ENCODE measurements at places on chromosomes 16 and 17.

- no peak for DNase-seq
These were observed 168.1 kb downstream of the XYLT1 start for GRCh38 chr16:17302620-17303019.

DNA sequence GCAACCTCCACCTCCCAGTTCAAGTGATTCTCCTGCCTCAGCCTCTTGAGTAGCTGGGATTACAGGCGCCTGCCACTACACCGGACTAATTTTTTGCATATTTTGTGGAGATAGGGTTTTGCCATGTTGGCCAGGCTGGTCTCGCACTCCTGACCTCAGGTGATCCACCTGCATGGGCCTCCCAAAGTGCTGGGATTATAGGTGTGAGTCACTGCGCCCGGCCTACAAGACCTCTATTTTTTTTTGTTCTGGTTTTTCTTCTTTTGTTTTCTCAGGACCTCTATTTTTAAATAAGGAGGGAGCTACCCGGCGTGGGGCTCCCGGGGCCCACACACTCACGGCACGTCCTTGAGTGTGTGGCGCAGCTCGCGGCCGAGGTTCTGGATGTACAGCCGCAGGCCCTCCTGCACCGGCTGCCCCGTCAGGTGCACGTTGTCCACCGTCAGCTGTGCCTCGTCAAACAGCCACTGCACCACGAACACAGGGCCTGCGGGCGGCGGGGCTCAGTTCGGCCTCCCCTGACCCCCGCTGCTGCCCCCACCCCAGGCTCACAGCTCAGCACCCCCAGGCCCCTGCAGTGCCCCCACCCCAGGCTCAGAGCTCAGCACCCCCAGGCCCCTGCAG, 5.8 kb downstream of the NOTUM start:
- DNase-seq, result no peak

GRCh38 chr17:73394512-73395450, 83.0 kb upstream of the CDC42EP4 start:
- DNase-seq, result no peak

DNA sequence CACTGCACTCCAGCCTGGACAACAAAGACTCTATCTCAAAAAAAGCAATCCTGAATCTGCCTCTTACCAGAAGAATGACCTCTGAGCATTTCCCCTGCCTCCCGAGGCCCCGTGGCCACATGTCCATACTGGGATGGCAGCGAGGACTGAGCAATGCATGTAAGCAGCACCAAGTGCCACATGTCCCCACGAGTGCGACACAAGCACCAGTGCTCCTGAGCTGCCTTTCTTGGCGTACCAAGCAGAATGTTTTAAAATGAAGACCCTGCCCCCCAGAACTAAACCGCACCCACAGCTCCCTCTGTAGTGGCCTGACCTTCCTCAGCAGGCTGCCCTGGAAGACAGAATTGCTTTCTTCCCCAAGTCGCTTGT, 373.3 kb downstream of the SLC39A11 start:
- DNase-seq, result no peak

- peak; percentile 85 for DNase-seq
These were observed 11.9 kb upstream of the NSRP1 start for GRCh38 chr17:30104575-30105339.

GRCh38 chr17:43170140-43170765, 761 bp upstream of the NBR1 start:
- DNase-seq, result peak; percentile 81

Measured in CD8-positive, alpha-beta T cell (primary cell).